ENCODE measurements at places on chromosomes 7 and 10.
A peak's percentile ranks its signal among the peaks of the same experiment; 100 is the strongest.

DNA sequence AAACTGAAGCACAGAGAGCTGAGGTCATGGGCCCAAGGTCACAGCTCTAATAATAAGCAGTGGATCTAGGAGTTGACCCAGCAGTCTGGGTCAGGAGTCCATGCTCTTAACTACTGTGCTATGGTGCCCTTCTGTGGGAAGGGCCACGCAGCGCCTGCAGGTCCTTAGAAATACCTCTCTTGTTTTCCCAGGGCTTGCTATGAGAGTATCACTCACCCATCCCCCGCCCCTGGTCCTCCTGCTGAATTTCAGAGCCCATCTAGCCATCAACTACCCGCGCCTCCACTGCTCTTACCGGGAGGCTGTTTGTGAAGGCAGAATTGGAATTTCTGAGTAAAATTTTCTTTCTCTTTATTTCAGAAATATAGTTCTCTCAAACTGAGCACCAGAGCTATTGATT lies 27.3 kb upstream of the CRHR2 start:
- DNase-seq, result no peak

GRCh38 chr10:58886406-58886805 lies 290.0 kb upstream of the PHYHIPL start:
- no peak for DNase-seq

DNA sequence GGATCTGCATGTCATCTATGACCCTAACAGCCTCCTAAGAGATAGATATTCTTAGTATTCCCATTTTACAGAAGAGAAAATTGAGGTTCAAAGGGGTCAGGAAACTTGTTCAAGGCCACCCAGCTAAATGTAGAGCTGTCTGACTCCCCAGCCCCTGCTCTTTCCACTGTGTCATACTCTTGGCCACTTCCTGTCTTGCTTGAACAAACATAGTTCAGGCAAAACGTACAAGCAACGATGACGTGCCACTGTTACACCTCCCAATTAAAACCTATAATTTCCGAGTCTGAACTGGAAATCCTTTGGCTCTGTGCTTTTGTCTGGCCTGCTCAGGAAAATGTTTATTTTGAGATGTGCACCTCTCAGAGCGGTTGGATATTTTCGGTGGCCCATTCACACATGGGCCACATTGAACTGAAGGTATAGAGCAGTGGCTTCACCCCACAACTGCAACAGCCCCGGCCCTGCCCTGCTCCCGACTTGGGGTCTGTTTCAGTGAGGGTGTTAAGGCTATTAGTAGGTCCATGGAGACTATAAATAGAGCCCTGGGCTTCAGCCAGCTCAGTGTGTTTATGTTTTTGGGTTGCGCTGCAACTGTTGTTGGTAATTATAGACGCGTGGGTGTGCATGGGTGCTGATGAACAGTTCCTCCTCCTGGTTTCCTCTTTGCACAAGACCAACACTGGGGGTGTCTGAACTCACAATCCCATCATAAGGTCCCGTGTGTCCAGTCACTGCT lies 172.3 kb upstream of the ADO start:
- peak; percentile 48 for DNase-seq

GRCh38 chr7:150937848-150938561 lies 40.1 kb downstream of the KCNH2 start:
- peak; percentile 32 for DNase-seq

- no peak for DNase-seq
These were observed 24.6 kb upstream of the DGKI start for GRCh38 chr7:137871170-137871915.

DNA sequence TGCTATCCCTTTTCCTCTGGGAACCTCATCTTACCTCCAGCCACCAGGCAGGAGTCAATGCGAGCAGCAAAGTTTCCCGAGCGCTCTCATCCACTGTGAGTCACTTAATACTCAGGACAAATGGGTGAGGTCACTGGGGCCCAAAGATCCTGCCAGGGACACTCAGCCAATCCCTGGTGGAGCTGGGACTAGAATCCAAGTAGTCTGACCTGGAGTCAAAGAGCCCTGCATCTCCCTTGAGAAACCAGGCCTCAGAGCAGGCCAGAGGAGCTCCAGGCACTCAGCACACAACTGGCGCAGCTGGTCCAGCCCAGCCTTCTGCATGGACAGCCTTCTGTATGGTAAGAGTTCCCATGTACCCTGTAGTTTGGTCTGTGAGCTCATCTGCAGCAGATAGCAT lies 142.3 kb downstream of the MAPK8 start:
- DNase-seq, result no peak

- DNase-seq, result no peak
These were observed 730.0 kb upstream of the SORCS1 start for GRCh38 chr10:107894516-107894915.

DNA sequence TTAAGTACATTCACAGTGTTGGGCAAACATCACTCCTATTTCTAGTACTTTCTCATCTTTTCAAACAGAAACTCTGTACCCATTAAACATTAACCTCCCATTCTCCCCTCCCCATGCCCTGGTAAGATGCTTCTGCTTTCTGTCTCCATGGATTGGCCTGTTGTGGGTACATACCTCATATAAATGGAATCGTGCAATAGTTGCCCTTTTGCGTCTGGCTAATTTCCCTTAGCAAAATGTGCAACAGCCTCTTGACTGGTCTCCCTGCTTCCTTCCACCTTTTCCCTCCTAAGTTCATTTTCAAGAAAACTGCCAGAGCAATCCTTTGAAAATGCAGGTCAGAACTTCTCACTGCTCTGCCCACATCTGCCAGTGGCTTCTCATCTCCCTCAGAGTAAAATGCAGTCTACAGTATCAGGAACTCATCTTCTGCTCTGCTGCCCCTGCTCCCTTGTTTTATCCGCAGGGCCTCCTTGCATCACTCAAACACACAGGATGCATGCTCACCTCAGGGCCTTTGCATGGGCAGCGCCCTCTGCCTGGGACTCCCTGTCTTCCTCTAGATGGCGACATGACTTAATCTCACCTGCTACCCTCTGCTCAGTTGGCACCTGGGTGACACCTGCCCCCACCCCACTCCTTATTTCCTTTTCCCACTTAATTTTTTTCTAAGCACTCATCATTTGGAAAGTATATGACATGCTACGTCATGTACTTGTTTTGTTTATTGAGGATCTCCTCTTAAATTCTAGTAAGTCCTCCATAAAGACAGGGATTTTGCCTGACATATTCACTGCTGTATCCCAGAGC lies 44.3 kb upstream of the ECHDC3 start:
- DNase-seq, result no peak

- DNase-seq, result no peak
These were observed 158.0 kb downstream of the CREB5 start for GRCh38 chr7:28570113-28570969.

DNA sequence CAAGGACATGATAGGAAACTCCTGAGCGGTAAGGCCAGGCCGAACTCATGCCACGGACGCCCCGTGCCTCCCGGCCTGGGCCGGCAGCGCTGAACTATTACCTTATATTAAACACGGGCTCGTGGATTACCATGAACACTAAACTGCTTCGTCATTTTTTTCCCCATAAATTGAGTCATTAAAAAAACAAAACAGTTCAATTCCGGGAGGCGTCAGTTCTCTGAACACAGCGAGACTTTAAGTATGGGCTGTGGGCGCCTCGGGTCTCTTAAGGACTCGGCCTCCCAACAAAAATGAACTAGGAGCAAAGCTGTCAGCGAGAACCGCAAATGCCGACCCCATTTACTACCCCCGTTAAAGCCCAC lies 519 bp downstream of the PITRM1 start:
- DNase-seq, result peak; percentile 52

- no peak for DNase-seq
These were observed 42.6 kb downstream of the KIF20B start for GRCh38 chr10:89744026-89744425.

GRCh38 chr10:52455098-52455497 lies 141.0 kb downstream of the DKK1 start:
- DNase-seq, result no peak

DNA sequence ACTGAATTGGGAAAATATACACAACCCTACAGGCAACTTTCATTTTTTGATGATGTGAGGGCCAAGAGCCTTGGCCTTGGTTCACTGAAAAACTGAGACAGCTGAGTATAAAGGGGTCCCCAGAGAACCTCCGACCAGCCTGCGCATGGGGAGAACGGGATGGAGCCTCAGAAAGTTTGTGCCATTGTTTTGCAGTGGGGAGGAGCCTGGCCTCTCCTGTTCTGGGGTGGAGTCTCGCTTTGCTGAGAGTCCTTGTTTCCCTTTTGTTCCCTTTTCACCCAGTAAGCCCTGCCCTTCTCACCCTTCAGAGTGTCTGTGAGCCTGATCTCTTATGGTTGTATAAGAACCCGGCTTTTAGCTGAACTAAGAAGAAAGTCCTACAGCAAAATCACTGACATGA lies 193.2 kb upstream of the AKR1E2 start:
- no peak for DNase-seq

GRCh38 chr10:18204039-18204835 lies 64.0 kb downstream of the CACNB2 start:
- DNase-seq, result no peak

GRCh38 chr7:27607210-27607606 lies 55.5 kb downstream of the HIBADH start:
- DNase-seq, result no peak

- DNase-seq, result no peak
These were observed 112.4 kb downstream of the BICC1 start for GRCh38 chr10:58625070-58625469.

DNA sequence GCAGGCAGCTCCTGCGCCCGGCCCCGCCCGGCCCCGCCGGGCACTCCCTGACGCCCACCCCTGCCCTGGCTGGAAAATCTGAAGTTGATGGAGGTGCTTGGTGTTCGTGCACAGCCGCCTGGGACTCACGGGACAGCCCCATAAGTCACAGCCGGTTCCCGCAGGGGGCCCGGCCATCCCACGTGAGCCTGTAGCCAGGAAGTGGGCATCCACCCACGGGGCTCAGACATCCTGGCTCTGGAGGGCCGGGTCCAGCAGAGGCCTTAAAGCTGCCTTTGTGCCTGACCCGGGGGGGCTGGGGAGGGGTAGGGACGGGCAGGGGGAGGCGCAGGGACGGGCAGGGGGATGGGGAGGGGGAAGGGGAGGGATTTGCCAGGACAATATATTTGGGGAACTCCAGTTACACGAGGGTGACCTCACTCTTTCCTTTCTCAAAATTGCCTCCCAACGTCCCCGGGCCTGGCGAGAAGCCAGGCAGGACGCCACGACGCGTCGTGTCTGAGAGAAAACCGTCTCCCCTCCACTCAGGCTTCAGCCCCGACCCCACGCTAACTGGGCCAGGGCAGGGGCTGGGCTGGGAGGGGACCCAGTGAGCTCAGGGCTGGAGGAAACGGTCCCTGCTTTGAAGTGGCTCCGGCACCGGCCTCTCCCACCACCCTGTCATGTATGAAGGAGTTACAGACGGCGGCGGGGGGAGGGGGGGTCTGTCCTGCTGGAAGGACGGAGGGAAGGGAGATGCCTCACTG lies 82.1 kb upstream of the PDGFA start:
- DNase-seq, result peak; percentile 94

DNA sequence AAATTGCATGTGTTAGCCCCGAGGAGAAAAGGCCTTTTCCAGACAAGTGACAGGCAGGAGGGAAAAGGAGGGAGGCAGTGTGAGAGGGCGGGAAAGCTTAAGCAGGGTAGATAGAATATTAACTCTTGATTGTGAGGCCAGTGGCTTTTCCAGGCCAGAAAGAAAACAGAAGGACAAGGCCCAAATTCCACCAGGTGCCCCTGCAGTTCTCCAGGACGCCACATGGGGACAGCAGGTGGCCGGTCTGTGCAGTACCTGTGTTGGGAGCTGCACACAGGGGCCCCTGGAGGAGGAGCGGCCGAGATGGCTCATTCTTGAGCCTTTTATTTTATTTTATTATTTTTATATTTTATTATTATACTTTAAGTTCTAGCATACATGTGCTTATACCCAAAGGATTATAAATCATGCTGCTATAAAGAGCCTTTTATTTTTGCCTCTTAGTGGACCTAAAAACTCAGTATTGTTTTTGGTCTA lies 141.3 kb upstream of the KLF14 start:
- peak; percentile 59 for DNase-seq

DNA sequence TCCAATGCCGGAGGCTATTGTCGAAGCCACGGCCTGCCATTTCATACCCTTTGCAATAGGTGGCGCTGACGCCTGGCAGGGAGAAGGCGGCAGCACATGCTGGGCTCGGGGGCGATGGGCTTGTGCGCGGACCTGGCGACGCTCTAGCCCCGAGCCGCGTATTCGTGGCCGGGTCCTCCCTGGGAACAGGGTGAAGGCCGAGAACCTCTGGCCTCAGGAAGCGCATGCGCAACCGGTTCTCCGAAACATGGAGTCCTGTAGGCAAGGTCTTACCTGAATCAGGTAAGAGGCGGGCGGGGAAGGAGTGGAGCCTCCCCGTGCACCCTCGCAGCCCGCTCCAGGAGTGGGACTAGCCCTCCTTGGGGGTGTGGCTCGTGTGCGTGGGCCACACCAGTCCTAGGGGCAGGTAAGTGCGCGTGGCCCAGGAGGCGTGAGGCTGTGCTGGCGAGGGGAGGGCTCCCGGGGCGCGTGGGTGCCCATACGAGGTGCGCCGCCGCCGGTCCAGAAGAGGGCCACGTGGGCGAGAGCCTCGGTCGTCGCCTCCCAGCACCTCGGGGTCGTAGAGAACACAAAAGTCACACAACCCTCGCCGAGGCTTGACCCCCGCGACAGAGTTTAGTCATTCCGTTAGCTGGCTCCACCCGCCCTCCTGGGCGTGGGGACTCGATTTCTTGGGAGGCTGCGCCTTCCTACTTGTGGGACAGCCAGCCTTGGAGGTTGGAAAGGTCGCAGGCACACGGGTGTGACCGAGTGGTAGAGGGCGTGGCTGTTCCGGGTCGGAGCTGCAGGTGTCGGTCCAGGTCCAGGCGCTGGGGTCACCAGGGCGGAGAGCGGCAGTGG lies 5.6 kb upstream of the MEST start:
- DNase-seq, result peak; percentile 56

All from stimulated activated CD4-positive, alpha-beta T cell treated with anti-CD3 and anti-CD28 coated beads, Interleukin-2, amount 100 ng/mL, for 24 hours (primary cell).